ENCODE measurements at places on chromosomes 4 and X.

DNA sequence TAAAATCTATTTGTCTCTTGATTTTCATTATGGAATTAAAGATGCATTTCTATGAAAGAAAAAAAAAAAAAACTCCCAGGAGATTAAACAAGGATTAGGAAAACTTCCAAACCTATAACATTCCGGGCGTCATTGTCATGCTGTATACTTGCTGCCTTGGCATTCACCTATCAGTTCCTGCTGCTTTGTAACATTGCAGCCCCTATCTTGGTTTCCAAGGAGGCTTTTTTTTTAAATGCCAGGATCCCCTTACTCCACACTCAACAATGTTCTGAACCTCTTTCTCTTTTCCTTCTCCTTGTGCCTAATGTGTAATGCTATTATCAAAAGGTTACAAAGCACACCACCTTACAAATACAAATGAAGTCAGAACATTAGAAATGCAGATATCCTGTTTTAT is 20.5 kb upstream of the BEND4 start:
- DNase-seq = no peak

GRCh38 chr4:150242820-150243458 is 164.7 kb downstream of the DCLK2 start:
- no peak for DNase-seq

DNA sequence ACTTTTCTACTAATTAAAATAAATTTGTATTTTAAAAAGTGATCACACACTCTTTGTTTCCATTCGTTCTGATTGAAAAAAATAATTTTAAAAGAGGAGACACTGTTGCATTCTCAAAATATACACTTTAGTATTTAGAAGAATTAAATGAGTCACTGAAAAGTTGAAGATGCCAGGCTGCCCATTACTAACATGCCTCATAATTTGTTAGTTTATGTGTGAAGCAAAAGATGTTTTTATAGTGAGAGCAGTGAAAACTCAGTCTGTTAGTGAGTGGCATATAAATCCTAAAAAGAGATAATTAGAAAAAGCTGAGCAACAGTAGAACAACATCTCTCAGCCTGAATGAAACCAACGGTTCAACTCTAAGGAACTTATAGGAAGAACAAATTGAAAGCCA is 143.4 kb downstream of the CDS1 start:
- no peak for DNase-seq

GRCh38 chrX:24100713-24101112 is 46.0 kb downstream of the EIF2S3 start:
- DNase-seq = no peak

DNA sequence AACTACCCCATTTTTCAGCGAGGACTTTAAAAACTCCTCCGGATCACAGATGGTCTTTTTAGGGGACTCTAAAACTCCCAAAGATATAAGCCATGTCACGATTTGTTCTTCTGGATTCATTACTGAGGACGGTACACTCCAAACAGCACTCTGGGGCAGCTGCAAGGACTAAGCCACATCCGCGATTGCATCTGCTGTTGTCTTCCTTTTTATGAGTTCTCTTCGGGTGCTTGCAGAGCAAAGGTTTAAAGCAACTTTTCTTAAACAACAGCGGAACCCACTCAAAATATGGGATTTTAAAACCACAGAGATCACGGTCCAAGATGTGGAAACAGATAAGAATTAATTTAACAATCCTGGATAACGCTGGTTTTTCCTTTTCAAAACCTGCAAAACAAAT is at the start of gene ARHGEF6:
Gene ARHGEF6, minus strand, starts transcription at position 170 of the 400 bp plus-strand sequence. Its CDS starts 50 bp downstream, at position 120.
- peak; percentile 42 for DNase-seq

DNA sequence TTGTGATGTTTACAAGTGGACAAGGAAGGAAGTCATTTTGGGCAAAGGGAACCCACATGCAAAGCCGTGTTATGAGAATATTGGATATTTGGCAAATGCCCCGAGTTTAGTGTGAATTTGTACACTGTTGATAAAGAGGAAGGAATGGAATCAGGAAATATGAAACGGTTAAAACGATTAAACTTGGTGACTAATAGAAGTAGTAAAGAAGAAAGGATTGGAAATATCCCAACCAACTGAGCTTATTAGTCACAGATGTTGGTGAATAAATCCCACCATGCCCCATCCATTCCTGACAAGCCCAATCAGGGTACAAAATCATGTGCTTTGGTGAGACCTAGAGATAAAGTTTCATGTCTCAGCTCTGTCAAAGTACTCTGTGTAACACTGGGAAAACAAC is 22.0 kb downstream of the ARHGAP24 start:
- DNase-seq = no peak

GRCh38 chr4:164753873-164754488 is at the start of gene SMIM31:
SMIM31 (plus strand) TSS chr4:164754131; CDS start chr4:164770444, 16,313 bp downstream.
- no peak for DNase-seq

DNA sequence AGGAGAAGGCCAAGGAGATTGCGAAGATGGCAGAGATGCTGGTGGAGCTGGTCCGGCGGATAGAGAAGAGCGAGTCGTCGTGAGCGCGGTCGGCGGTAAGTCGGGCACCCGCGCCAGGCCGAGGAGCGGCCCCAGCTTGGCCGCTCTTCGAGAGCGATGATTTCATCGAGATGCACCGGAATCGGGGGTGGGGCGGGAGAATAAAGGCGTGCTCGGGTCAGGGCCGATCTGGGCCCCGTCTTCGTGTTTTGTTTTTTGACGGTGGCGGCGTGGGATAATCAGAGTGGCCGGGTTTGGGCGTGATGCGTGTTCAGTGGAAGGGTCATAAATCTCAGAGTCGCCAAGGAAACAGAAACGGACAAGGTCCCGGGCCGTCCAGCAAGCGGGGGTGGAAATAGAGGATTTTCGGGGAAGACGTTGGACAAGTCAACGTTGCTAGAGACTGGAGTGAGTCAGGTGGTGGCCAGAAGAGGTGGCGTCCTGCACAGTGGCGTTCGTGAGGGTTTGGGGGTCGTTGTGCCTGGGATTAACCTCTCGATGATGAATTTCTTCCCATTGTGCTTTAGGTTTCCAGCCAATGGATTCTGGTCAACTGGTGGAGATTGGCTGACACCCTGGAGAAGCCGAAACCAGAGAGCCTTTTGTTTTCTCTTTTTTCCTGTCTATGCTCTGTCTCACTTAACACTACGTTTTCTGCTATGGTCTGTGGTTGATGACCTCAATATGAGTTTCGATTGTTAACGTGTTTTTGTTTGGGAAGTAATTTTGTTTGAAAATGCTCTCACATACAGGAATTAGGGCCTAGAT is 882 bp downstream of the MRFAP1 start:
- no peak for DNase-seq

DNA sequence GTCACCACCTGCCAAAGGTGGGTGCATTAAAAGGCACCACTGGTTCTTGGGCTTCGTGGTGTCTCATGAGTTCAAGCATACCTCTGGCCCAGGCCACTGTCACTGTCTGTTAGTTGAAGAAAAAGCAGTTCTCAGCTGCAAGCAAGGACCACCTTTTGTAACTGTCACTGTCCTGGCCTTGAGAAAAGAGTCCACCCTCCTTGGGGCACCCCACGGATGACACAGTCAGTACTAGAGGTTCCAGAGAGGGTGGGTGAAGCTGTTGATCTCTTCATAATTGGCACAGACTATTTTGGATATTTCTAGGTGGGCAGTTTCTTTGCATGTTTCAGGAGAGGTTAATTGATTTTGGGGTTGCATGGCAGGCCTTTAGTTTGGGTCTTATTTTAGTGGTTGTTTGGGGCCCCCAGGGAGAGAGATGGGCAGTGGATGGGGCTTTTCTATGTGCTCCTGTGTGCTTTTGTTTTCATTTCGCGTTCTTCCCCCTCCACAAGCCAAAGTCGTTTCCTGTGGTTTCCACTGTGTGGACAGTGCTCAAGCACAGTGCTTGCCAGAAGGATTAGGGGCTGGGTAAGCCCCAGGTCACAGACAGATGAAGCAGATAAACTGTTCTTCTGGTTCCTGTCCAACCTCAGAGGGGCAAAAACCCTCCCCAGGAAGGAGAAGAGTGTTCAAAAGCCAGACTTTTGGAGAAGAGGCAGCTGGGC is 156.2 kb upstream of the PPP1R2C start:
- no peak for DNase-seq

GRCh38 chr4:3340038-3340699 is 47.3 kb downstream of the RGS12 start:
- no peak for DNase-seq

DNA sequence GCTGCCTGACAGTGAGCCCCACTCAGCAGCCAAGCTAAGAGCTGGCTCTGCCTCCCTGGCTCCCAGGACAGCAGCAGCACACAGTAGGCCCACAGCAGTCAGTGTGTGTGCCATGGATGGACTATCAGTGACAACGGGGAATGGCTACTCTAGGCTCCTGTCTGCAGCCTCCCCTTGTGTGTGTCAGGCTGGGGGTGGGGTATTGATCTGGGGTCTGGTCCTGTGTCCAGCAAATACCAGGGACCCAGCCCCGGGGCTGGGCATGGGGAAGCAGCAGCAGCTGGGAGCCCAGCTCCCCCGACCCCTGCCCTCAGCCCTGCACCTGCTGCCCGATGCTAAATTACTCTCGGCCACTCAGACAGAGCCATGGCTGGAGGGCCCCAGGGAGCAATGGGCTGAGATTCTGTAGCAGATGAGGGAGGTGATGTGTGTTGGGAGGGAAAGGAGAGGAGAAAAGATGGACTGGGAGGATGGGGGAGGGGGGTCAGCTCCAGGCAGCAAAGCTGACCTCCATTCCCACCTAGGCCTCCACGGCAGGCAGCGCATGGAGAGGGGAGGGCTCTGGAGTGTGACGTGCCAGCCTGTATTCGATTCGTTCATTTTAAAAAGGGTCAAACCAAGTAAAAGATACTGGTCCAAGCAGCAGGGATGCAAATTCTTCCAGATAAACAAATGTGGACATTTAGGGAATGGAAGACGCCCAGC is 61.3 kb upstream of the CRMP1 start:
- DNase-seq = no peak

DNA sequence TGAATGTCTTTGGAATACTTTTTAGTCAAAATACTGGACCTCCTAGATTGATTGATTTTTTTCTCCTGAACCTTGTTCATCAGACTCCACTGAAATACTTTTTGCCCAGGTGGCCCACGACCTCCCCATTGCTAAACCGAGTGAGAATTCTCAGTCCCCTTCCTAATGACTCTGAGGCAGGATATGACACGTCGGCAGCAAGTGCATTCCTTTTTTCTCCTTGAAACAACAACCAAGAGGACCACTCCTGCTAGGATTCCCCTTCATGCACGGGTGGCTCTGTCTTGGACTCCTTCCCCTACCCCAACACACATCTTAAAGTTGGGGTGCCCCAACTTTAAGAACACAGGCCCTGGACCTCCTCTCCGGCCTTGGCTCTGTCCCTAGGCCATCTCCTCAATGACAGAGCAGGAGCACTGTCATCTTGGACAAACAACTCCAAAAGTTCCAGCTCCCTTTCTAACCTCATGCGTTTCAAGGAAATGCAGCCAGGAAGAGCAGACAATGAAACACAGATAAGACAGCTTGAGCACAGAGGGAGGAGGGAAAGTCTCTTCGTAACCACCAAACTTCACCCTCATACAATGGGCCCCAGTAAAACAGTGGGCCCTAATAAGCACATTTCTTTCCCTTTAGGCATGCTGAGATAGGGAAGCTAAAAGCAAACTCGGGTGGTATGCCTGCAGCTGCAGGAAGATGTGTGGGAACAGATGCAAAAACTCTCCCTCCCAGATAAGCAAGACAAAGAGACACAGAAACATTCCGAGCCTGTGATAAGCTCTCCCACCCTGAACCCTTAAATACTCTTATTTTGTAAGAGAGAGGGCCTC is 33.9 kb downstream of the ZBTB49 start:
- DNase-seq = no peak

GRCh38 chrX:103776546-103776945 is at the start of gene PLP1:
PLP1 (plus strand) TSS chrX:103776840; CDS start chrX:103776996, 156 bp downstream.
- no peak for DNase-seq

DNA sequence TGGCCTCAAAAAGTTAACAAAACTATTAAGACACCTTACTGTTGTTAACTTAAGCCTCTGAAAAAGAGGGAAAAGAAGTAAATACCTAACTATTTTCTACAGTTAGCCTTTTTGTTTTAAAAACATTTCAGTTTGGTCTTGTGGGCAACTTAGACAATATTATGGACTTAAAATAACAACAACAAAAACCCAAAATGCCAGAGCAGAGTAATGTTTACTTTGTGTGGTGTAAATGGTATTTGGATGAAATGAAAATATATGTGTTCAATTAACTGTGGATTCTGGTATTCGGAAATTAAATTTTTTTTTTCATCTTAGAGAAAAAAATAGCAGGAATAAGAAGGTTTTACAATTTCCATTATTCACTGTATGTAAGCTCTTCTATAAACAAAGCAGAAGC is 79.6 kb upstream of the NPNT start:
- DNase-seq = no peak

DNA sequence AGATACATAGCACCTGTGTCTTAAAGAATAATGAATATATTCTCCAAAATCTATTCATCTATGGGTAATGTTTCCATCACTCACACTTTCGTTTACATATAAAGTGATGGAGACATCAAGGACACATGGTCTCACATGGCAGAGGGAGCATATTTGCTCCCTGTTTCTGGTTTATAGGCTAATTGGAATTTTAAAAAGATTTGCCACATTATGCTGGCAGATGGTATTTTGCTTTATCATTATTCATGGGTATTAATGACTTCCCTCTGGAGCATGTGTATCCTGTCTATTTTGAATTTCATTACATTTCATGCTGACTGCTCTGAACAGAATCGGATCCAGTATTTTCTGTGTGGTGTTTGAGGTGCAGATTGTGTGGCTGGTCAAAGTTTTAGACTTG is 79.0 kb downstream of the PDGFRA start:
- DNase-seq = no peak

GRCh38 chr4:3266076-3266475 is 17.1 kb downstream of the MSANTD1 start:
- DNase-seq = no peak

- DNase-seq = no peak
These were observed 143.2 kb upstream of the ZCCHC13 start for GRCh38 chrX:74160816-74161215.

- no peak for DNase-seq
These were observed 18.8 kb upstream of the GTPBP6 start for GRCh38 chrX:337331-337831.

DNA sequence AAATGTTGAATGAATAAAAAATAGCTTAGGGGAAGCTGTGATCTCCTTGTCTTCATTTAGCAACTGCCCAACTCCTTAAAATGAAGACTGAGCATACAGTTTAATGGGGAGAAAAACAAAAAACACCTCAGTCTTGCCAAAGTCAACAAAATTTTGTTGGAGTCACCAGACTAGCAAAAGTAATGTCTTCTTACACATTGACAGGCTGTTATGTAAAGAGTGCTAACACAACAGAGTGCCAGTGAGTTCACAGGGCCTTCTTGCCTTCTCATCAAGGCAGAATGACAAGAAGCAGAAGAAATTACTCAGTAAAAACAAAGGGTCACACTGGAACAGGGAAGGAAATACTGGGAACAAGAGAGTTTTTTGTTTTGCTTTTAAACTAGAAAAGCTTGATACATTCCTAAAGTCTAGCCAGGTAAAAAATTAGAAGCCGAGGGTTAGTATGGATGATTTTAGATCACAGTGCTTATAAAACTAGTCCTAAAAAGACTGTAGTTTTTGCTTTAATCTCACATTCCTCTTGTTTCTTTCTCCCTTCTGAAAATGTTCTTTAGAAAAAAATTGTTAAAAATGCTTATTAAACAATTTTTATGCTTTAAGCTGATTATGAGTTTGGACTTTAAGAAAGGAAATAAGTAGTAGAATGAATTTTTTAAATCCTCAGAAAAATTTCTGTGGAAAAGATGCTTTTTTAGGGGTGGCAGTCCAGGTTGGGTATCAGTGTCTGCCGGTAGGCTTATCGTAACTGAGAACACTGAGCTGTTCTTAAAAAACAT is 38.7 kb upstream of the FRAS1 start:
- no peak for DNase-seq
